ENCODE measurements at places on chromosomes 13 and 19.

DNA sequence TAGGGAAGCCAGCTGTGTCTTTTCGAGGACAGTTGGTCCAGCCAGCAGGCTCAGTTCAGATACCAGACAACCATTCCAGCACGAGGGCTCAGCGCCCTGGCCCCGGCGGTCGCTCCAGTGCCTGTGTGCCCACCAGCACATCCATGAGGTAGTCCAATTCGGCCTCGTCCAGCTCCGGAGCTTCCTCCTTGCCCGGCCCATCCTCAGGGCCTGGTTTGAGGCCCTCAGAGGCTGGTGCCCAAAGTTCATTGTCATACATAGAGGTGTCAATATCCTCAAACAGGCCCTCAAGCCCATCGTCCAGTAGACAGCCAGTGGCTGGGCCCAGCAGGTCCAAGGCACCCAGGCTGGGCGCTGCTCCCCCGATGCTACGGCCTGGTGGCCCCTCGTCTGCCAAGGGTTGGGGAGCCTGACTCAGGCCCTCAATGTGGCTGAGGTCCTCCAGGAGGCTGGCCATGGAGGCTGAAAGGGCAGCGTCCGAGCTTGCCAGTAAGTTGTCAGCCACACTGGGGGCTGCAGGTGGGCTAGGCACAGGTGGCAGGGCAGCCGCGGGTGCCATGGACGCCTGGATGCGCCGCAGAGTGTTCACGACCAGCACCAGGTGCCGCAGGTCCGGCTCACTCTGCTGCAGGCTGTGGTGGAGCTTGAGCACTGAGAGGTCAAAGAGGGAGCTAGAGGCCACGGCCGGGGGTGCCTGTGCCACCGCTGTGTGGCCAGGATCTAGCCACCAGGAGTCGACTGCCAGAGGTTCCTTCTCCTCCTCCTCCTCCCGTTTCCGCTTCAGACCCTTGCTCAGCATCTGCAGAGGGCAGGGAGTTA, 2.8 kb downstream of the SERTAD1 start:
- no peak for DNase-seq

DNA sequence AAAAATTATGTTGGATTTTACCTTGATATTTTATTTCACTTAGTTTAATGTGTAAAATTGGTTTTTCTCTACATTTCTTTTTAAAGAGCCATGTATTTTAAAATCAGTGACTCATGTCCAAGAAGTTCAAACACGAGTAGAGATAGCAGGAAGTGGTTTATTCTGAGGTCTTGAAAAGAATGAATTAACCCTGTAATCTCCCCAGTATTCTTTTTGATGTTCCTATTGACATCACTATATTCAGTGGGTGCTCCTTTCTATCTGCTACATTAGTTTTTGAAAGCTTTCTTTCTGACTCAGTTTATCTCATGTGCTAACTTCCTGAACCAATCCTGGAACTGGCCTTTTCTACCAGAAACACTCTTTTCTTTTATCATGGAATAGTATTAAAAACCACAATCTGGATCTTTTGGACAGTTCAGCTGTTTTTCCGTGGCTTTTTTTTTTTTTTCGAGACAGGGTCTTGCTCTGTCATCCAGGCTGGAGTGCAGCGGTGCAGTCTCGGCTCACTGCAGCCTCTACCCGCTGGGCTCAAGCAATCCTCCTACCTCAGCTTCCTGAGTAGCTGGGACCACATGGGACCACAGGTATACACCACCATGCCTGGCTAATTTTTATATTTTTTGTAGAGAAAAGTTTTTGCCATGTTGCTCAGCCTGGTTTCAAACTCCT, 114.9 kb downstream of the PCCA start:
- DNase-seq, result no peak

DNA sequence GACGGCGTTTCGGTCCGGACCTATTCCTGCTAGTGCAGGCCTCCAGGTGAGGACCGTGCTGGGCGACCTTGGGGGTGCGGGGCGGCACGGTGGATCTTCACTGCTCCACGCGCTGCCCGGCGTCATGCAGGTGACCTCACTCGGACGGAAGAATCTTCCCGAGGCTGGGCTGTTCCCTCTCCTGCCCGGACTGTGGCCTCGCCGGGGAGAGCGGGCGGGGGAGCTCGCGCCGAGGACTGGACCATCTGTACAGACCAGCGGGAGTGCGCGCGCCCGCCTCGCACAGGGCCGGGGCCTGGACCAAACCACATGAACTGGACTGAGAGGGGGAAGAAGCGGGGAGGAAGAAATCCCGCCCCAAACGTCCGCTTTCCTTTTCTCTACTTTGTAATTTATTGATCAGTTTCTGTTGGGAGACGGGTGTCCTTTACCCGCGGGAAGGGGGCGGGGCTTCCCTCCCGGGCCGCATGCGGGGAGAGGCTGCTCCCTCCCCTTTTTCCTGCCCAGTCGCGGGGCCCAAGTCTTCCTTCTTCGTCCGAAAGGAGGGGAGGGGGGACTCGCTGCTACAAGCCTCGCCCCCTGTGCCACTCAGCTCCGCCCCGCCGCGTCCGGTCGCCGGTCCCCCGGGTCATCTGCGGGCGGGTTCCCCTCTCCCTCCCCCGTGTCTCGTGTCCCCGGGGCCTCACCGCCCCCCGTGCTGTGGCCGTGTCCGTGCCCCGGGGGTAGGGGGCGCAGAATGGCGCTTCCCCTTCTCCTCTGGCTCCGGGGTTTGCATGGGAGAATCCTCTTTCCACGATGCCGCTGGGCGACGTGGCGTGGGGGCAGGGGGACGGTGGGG, 4.9 kb downstream of the HRC start:
- DNase-seq, result peak; percentile 91

GRCh38 chr13:73035660-73036059, 23.1 kb upstream of the KLF5 start:
- no peak for DNase-seq

DNA sequence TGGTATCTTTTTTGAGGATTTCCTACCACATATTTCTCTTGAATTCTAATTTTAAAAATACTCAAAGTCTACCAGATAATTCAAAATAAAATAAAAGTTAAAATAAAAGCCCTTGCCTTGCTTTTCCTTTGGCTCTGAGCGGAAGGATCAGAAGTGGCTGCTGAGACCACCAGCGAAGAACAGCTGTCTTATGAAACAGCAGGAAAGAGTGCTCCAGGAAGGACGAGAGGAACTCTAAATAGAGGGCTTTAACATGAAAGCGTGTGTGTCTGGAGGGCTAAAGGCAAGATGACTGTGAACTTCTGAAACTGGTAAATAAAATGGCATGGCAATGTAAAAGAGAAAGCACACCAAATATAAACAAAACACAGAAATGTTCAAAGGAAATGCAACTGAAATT, 521.5 kb upstream of the SPRY2 start:
- no peak for DNase-seq

DNA sequence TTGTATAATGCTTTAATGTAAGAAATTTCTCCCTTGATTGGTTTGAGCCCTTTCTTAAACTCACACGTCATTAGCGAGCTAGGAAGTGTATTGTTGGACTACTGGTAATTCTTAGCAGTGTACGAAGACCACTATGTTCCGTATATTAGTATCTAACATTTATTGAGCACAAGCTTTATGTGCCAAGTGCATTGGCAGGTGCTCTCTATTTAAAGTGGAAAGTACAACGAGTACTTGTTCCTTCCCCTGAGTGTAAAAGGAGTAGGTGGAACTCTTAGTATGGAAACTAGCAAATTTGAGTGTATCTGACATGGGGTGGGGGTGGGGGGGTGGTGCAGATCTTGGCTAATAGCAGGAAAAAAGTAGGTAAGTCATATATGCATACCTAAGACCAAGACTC, 594.7 kb downstream of the FGF9 start:
- DNase-seq, result no peak
